ENCODE measurements at places on chromosomes 6 and 20.

DNA sequence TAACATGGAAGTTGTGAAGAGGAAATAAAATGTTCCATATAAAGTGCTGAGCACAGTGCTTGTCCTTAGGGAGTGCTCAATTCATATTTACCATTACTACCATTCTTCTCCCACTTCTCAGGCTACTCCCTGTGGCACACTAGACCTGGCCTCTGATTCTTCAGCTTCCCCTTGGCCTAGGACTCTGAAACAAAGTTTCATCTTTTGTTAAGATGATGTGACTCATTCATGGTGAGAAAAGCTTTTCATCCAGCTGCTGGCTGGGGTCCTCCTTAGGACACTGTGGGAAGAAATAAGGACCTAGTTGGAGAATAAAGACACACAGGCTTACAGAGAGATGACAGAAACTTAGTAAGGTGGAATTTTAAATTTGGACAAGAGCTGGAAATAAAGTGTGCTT lies 314.8 kb downstream of the CDC5L start:
- no peak for DNase-seq

DNA sequence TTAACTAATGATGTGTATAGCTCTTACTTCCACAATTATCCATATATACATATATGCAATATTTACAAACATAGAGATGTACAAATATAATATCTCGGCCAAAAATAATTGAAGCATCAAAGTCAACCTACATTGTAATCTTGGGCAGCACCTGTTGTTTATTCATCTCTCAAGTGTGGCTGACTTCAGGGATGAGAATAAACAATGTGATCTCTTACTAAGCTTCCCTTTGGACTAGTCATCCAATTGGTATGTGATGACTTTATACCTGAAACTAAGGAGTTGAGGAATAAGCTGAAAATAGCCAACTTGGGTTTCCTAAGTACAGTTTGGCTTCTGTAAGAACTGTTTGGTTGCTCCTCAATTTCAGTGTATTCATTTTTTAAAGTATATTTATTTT lies 256.6 kb downstream of the KHDC1L start:
- peak; percentile 38 for DNase-seq

- DNase-seq: no peak
Measured at GRCh38 chr6:62367601-62368000, 81.6 kb upstream of the KHDRBS2 start.

DNA sequence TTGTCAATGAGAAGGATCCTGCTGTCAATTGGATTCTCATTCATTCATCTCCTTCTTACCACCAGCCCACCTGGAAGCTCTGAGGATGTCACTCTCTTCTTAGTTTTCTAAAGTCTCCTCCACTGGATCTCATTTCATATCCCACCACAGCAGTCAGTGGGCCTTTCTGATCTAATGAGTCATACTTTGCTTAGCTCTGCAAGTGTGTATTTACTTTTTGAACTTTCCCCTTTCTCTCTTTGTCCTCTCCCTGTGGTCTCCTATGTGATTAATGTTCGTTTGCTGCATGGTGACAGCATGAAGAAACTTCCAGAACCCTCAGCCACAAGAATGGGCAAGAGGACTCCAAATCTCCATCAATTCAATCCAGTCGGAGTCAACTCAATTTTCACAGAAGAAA lies 63.6 kb upstream of the SYNDIG1 start:
- DNase-seq: no peak

- DNase-seq: peak; percentile 74
Measured at GRCh38 chr6:79468116-79468515, 69.1 kb downstream of the LCA5 start.

- no peak for DNase-seq
Measured at GRCh38 chr6:110563711-110564110, 87.3 kb upstream of the SLC22A16 start.

DNA sequence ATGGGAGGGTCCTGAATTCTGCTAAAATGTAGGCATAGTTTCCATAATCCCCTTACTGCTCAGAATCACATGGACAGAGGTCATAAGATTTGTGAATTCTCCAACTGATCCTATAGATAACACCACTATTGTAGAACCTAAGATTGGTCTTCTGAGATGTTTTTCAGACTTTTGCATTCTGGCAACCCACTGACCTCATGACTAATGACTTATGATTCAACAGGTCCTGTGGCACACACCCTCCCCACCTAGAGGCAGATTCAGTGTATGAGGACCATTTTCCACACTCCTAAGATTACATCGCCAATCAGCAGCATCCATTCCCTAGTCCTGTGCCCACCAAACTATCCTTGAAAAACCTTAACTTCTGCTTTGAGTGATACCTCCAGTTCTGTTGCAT lies 207.2 kb downstream of the BTBD9 start:
- peak; percentile 32 for DNase-seq

- no peak for DNase-seq
Measured at GRCh38 chr6:12116264-12116800, 104.2 kb downstream of the HIVEP1 start.

DNA sequence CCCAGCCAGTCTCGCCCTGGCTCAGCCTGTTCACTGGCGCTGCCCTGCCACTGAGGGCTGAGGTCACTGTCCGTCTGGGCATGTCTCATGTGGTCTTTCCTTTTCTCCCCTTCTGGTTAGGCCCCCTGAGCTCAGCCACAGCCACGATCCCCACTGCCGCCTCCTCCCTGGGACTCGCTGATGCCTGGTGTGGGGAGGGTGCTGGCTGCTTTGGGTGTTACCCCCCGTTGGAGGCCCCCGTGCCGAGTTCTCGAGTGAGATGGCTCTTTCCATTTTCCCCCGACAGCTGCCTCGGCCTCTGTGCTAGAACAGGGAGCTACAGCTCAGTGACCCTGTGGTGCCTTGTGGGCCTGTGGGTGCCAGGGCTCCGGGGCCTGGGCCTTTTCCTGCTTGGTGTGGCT lies 14.9 kb upstream of the TCFL5 start:
- DNase-seq: no peak

DNA sequence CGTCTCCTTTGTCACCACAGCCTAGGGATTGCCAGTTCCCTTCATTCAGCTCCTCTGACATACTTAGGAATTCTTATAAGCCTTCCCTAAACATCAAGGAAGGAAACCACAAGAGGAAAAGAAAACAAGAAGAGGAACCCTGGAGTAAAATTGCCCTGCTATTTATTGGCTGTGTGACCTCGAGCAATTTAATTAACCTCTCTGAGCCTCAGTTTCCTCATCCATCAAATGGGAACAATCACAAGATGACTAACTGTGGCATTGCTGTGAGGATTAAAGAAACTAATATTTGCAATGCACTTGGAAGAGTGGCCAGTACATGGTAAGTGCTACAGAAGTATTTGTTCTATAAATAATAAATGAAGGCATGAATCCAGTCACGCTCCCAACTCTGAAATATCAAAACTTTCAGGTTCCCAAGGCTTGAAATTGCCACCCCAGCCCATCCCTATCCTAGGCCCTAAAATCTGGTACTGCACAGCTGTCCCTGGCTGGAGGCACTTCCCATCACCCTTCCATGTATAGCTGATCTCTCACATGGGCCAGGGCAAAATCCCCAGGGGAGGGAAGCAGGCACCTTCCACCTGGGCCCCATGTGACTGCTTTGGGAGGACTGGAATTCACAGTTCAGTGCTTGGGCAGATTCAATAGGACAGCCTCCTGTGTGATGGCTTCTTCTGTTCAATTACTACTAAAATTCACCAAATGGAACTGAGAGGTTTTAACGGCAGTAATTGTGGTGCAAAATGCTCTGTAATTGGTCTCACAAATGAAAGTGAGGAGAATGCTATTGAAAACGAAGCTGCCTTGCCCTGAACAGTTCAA lies 78.0 kb upstream of the MAFB start:
- no peak for DNase-seq

GRCh38 chr20:56513161-56514150 lies 11.1 kb upstream of the FAM209A start:
- peak; percentile 17 for DNase-seq

DNA sequence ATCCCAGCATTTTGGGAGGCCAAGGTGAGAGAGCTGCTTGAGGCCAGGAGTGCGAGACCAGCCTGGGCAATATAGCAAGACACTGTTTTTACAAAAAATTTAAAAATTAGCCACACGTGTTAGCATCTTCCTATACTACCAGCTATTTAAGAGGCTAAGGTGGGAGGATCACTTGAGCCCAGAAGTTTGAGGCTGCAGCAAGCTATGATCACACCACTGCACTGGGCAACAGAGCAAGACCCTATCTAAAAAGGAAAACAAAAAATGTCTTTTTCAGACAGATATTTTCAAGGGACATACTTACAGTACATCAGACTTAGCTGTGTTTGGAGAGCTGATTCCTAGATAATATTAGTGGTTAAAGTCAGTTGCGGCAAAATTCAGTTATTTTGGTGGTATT lies 72.9 kb upstream of the XRN2 start:
- no peak for DNase-seq

GRCh38 chr6:118709859-118710350 lies 58.5 kb upstream of the CEP85L start:
- peak; percentile 81 for DNase-seq

DNA sequence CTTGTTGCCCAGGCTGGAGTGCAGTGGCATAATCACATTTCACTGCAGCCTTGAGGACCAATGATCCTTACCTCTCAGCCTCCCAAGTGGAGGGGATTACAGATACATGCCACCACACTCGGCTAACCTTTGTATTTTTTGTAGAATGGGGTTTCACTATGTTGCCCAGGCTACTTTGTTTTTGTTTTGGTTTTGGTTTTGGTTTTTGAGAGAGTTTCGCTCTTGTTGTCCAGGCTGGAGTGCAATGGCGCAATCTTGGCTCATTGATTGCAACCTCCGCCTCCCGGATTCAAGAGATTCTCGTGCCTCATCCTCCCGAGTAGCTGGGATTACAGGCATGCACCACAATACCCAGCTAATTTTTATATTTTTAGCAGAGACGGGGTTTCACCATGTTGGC lies 105.5 kb downstream of the BMP7 start:
- DNase-seq: no peak

GRCh38 chr20:38158701-38159351 lies 6.2 kb downstream of the TGM2 start:
- DNase-seq: no peak

- DNase-seq: no peak
Measured at GRCh38 chr20:16078172-16078898, 494.9 kb downstream of the KIF16B start.

GRCh38 chr6:85706272-85706671 lies 63.6 kb upstream of the SYNCRIP start:
- DNase-seq: no peak

GRCh38 chr6:91486200-91486599 lies 899.3 kb upstream of the MAP3K7 start:
- no peak for DNase-seq

DNA sequence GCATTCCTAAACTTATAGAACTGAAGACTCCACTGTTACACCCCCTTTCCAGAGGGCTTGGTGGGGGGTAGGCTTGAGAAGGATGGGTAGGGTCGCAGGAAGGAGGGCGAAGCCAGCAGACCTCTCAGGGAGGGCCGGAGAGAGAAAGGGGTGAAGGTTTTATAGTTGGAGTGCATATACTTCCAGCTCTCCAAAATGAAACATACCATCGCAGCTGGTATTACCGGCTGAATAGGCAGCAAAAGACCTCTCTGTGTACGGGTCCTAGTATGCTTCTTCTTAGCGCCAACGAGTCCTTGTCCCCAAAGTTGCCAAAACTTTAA lies 1.0 kb upstream of the VGLL2 start:
- DNase-seq: peak; percentile 12

DNA sequence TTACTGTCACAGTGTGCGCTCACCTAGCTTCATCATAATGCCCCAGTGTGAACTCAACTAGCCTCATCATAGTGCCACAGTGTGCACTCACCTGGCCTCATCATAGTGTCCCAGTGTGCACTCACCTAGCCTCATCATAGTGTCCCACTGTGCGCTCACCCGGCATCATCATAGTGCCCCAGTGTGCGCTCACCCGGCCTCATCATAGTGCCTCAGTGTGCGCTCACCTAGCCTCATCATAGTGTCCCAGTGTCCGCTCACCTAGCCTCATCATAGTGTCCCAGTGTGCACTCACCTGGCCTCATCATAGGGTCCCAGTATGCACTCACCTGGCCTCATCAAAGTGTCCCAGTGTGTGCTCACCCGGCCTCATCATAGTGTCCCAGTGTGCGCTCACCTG lies 10.6 kb downstream of the TMEM242 start:
- DNase-seq: no peak

DNA sequence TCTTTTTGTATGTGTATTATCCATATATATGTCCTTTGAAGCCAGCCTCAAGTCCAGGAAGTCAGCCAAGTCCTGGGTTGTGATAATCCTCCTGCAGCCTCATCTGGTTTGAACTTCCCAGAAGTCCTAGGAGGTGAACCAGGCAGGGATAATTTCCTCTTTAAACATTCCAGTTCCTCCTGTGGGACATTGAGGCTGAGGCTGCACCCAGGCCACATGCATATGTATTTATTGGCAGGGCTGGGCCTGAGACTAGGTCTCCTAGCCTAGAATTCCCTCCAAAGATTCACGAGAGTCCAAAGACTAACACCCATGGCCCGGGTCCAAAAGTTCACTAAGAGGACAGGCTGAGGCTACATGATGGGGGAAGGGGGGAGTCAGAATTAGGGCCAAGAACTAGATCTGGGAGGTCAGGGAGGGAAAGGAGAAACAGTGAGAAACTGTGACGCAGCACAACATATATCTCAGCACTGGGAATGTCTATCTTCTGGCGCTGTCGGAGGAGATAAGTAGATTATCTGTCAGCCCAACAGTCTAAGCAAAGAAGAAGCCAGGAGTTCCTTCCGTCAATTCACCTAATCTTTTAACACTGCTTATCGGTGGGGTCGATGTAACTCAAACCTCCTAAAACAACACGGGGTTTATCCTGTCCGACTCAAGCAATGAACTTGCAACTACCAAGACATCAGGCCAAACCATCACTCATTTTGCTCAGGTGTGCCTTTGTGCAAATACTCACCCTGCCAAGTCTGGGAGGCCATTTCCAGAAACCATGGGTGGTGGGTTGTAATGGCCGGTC lies 43.3 kb downstream of the SNX5 start:
- DNase-seq: no peak

- no peak for DNase-seq
Measured at GRCh38 chr6:47446669-47447330, 30.8 kb upstream of the CD2AP start.

- no peak for DNase-seq
Measured at GRCh38 chr6:122389704-122390372, 9.6 kb upstream of the HSF2 start.

DNA sequence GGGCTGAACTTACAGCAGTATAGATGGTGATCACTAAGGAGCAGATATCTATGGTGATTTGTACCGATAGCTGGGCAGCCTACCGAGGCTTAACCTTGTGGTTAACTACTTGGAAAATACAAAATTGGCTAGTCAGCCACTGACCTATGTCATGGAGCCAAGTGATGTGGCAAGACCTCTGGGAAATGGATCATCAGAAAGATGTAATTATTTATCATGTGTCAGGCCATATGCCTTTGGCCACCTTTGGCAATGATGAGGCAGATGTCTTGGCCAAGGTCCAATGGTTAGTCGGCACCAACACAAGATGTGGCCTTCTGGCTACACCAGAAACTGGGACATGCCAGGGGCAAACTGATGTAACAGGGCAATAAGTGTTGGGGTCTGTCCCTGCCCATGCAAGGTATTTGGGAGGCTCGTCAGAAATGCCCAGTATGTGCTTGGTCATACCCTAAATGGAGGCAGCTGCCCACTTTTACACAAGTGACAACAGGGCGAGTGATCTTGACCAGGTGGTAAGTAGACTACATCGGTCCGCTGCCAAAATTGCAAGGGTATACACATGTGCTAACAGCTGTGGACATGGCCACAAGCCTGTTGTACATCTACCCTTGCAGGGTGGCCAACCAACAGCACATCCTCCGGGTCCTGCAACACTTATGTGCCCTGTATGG lies 30.1 kb downstream of the HDDC2 start:
- DNase-seq: no peak
